ENCODE measurements at places on chromosomes 11 and 22. TPM values are rescaled to one million over a fixed set of nuclear protein-coding genes. Genes with fewer than 3 reads are reported as not detected.

The FGF19 gene
- total RNA-seq, result not detected

The OR8G1 gene
- total RNA-seq, result not detected

The EIF1AD gene
- total RNA-seq, result 33.5 TPM

The LMF2 gene
- total RNA-seq, result 31.5 TPM

The TSSK2 gene
- total RNA-seq, result not detected

The PRG3 gene
- total RNA-seq, result not detected

The C22orf31 gene
- not detected for total RNA-seq

The MPZL3 gene
- 14.1 TPM for total RNA-seq

The MS4A4A gene
- total RNA-seq, result not detected

The CBLIF gene
- not detected for total RNA-seq

The HEPN1 gene
- not detected for total RNA-seq

The C11orf87 gene
- total RNA-seq, result not detected
